ENCODE measurements at places on chromosomes 6 and 20. TPM values are rescaled to one million over a fixed set of nuclear protein-coding genes. Genes with fewer than 3 reads are reported as not detected.

Gene CRISP2
- not detected for total RNA-seq

Gene HLA-DQB2
- total RNA-seq = not detected

Gene HLA-DRB5
- total RNA-seq = not detected

Gene TINAG
- total RNA-seq = not detected

Gene ACTR5
- 6.2 TPM for total RNA-seq

Gene PRSS16
- total RNA-seq = not detected

DNA sequence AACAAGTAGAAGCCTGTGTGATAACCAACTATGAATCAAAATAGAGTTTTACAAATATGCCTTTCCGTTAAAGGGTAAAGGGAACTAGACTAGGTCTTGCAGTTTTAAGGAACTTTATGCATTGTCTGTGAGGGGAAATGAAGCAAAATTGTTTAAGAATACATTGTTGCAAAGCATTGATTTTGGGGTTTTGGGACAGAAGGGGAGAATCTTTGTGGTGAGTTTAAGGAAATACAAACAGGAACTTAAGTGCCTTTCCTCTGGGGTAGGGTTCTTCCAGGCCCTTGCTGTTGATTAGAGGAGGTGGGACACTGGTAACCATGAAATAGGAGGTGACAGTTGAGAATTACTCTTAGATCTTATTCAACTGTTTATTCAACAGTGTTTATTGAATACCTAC, 4.7 kb downstream of the MAPK14 start:
- H3K4me1 ChIP-seq = peaks cover 17% of the 10 kb centered on the region
- no peak for DNase-seq
- H3K27ac ChIP-seq = no peak overlapping the region
- H3K27me3 ChIP-seq = no peaks in the 10 kb centered on the region
- H3K36me3 ChIP-seq = no peaks in the 10 kb centered on the region

- no peaks in the 10 kb centered on the region for H3K4me1 ChIP-seq
- DNase-seq = no peak
- H3K27me3 ChIP-seq = no peaks in the 10 kb centered on the region
Observed at GRCh38 chr6:91566467-91566866, 979.6 kb upstream of the MAP3K7 start.

- H3K27me3 ChIP-seq = no peaks in the 10 kb centered on the region
Observed at GRCh38 chr20:49668181-49668877, 45.3 kb downstream of the B4GALT5 start.

DNA sequence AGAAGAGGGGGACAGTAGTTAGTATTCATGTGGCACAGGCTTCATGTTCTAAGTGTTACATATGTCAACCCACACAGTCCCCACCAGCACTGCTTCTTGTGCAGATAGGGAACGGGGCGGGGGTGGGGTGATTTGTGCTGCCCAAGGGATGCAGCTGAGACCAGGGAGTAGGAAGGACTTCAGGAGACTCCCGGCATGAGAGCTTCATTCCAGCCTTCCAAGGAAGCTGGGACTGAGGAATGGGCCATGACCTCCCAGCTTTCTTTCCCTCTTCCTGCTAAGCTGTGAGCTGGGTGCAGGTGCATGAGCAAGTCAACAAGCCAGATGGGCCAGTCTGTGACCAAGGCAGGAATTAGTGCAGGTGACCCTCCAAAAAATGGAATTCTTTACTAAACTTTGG, 9.2 kb downstream of the BEND3 start:
- no peaks in the 10 kb centered on the region for H3K36me3 ChIP-seq
- H3K4me1 ChIP-seq = peaks cover 4% of the 10 kb centered on the region
- DNase-seq = no peak
- H3K27me3 ChIP-seq = no peaks in the 10 kb centered on the region
- no peak overlapping the region for H3K27ac ChIP-seq

DNA sequence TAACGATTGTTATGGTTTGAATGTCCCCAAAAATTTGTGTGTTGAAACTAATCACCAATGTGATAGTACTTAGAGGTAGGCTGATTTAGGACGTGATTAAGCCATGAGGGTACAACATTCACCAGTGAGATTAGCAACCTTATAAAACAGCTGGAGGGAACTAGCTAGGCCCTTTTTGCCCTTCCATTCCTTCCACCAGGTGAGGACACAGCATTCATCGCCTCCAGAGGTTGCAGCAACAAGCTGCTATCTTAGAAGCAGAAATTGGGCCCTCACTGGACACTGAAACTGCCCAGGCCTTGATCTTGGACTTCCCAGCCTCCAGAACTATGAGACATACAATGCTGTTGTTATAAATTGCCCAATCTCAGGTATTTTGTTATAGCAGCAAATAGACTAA, 340.7 kb upstream of the JARID2 start:
- H3K27me3 ChIP-seq = no peaks in the 10 kb centered on the region
- DNase-seq = no peak
- H3K4me3 ChIP-seq = no peak overlapping the region
- H3K4me1 ChIP-seq = no peaks in the 10 kb centered on the region

DNA sequence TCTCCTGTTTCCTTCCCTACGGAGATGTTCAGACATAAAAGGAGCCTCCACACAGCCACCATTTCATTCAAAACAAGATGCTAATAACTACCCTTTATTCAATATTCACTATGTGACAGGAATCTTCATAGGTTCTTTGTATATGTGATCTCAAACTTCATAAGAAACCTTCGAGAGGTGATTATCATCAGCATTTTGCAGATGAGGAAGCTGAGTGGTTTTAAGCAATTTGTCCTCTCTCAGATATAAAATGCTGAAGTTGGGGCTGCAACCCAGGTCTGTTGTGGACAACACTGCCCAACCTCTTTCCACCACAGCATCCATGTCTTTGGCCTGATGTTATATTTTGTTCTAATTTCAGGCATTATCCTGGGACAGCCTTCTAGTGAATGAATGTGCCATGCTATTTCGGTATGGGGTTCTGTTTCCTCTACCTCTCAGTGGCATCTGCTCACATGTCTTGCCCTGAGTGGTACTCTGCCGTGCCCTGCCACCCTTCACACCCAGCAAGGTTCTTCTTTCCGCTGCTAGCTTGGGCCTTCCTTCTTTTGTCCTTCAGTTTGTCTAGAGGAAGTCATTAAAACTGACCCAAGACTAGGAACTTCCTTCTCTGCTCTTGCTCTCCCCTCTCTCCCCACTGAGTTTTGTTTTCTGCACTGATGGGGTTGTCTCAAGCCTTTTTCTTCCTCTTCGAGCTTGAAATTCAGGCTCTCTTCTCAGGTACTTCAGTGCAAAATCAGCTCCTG, 300.9 kb upstream of the PRDM1 start:
- DNase-seq = no peak
- no peaks in the 10 kb centered on the region for H3K27me3 ChIP-seq
- H3K4me3 ChIP-seq = no peak overlapping the region
- no peak overlapping the region for H3K27ac ChIP-seq
- H3K4me1 ChIP-seq = no peaks in the 10 kb centered on the region

- no peaks in the 10 kb centered on the region for H3K4me1 ChIP-seq
- H3K4me3 ChIP-seq = no peak overlapping the region
Observed at GRCh38 chr20:59413326-59413865, 113.0 kb downstream of the EDN3 start.

DNA sequence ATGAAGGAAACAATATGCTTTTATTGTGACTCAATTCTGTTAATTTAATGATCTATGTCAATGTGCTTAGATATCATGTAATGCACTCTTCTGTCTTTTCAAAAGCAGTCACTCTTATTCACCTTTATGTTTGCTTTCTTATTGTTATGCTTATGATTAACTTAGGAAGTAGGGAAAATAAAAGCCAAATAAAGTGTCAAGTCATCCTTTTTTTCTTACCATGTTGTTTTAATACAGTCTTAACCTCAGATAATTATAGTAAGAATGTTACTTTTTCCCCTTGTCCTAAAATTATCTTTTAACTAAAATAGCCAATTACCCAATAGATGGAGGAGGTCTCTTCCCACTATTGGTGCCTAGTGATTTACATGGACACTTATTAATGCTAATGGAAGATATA, 72.6 kb downstream of the TFAP2B start:
- H3K36me3 ChIP-seq = no peaks in the 10 kb centered on the region
- DNase-seq = no peak
- no peaks in the 10 kb centered on the region for H3K4me1 ChIP-seq
- H3K27ac ChIP-seq = no peak overlapping the region

DNA sequence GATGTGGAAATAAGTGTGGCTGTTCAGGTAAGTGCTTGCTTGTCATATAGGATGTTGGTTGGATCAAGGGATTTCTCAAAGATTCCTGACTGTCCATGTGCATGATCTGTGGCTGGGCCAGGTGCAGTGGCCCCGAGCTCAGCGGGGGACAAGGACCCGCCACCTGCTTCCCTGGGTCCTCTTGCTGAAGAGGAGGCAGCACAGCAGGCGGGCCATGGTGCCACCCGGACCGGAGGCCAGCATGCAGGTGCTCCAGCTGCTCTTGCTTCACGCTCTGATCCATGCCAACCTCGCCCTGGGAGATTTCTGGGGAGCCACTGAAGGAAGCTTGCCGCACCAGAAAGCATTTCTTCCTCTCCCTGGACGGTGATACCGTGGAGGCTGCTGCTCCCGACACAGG, 173.8 kb downstream of the HIVEP2 start:
- no peak overlapping the region for H3K4me3 ChIP-seq
- no peak overlapping the region for H3K27ac ChIP-seq
- no peaks in the 10 kb centered on the region for H3K27me3 ChIP-seq
- H3K4me1 ChIP-seq = no peaks in the 10 kb centered on the region

DNA sequence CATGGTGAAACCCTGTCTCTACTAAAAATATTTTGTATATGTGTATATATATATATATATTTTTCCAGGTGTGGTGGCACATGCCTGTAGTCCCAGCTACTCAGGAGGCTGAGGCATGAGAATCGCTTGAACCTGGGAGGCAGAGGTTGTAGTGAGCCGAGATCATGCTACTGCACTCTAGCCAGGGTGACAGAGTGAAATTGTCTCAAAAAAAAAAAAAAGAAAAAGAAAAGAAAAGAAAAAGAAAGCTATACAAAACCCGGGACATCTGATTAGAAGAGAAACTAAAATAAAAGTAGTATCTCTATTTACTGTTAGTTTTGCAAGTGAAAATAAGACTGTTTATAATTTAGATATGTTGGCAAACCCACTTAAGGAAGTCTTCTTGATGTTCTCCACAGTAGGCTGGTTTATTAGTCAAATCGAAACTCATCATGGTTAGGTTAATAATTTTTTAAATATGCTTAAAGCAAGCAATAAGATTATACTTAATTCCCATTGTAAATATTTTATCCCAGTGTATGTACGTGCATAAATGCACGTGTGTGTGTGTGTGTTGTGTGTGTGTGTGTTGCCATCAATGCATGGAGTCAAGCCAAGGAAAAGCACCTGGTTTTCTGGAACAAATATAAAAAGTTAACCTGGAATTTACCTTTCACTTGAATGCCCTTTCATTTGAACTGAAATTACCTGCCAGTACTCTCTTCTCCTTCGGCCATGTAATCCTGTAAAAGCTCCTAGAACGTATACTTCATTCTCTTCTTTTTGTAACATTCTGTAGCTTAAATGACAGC, 7.1 kb downstream of the VNN2 start:
- H3K27me3 ChIP-seq = no peaks in the 10 kb centered on the region
- no peak overlapping the region for H3K27ac ChIP-seq
- no peak for DNase-seq
- H3K4me1 ChIP-seq = no peaks in the 10 kb centered on the region

DNA sequence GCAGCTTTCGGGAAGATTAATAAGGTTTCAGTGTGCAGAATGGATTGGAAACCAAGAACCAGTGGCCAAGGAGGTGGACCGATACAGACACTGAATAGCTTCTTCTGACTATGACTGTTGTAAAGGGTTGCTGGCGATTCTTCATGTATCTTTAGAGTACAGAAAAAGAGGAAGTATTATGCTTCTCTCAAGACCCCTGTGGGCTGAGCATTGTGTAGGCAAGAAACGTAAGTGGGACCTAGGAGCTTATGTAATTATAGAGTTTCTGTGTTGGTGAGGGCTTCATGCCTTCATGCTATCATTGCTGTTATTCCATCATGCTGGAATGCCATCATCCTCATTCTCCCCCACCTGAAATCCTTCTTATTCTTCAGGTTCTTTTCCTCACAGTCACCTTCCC, 105.4 kb upstream of the AKIRIN2 start:
- no peak for DNase-seq
- no peaks in the 10 kb centered on the region for H3K36me3 ChIP-seq
- peaks cover 10% of the 10 kb centered on the region for H3K4me1 ChIP-seq
- H3K27me3 ChIP-seq = peaks cover 3% of the 10 kb centered on the region

DNA sequence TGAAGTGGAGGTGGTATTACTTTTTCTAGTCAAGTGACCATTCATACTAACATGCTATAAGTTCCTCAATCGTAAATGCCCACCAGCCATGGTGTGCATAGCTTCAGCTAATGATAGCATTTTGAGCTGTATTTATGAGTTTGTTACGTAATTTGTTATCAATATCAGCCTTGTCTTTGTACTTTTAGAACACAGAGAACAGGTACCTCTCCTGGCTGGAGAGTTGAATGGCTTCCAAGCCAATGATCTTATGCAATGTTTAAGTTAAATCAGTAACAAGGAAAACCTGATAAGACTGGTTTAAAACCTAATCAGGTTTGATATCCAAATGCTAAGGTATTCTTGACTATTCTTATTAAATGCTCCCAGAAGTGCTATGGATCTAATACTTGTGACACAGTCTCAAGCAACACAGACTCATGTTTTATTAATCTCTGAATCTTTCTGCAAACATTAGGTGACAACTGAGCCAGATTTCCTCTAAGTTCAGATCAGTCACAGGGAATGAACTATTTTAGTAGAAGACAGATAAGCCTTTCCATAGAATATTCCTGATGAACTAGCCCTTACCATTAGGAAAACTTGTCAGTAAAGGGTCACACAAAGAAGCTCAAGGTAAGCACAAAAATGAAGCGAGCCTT, 154.8 kb downstream of the PTPRK start:
- no peaks in the 10 kb centered on the region for H3K4me1 ChIP-seq
- H3K4me3 ChIP-seq = no peak overlapping the region
- DNase-seq = no peak
- no peak overlapping the region for H3K27ac ChIP-seq
- no peaks in the 10 kb centered on the region for H3K27me3 ChIP-seq

GRCh38 chr6:42781796-42782688, at the start of gene BICRAL:
BICRAL (plus strand) TSS chr6:42782052; CDS start chr6:42822023, 39,971 bp downstream.
- H3K36me3 ChIP-seq = no peaks in the 10 kb centered on the region
- DNase-seq = peak; percentile 95
- H3K27me3 ChIP-seq = no peaks in the 10 kb centered on the region
- H3K27ac ChIP-seq = peak within 1 kb of the TSS; percentile 97
- peak within 1 kb of the TSS; percentile 96 for H3K4me3 ChIP-seq

Data from osteoblast (primary cell).